Urinary bladder (tissue), 4 donors: ENCODE measurements at places on chromosomes 4 and X.

GRCh38 chr4:53649357-53649756 lies 58.1 kb upstream of the LNX1 start:
- DNase-seq: no peak

- DNase-seq: no peak
These were observed 39.5 kb downstream of the CD40LG start for GRCh38 chrX:136687457-136687856.

- no peak for DNase-seq
These were observed 453.1 kb downstream of the EPHA5 start for GRCh38 chr4:65217179-65217578.

DNA sequence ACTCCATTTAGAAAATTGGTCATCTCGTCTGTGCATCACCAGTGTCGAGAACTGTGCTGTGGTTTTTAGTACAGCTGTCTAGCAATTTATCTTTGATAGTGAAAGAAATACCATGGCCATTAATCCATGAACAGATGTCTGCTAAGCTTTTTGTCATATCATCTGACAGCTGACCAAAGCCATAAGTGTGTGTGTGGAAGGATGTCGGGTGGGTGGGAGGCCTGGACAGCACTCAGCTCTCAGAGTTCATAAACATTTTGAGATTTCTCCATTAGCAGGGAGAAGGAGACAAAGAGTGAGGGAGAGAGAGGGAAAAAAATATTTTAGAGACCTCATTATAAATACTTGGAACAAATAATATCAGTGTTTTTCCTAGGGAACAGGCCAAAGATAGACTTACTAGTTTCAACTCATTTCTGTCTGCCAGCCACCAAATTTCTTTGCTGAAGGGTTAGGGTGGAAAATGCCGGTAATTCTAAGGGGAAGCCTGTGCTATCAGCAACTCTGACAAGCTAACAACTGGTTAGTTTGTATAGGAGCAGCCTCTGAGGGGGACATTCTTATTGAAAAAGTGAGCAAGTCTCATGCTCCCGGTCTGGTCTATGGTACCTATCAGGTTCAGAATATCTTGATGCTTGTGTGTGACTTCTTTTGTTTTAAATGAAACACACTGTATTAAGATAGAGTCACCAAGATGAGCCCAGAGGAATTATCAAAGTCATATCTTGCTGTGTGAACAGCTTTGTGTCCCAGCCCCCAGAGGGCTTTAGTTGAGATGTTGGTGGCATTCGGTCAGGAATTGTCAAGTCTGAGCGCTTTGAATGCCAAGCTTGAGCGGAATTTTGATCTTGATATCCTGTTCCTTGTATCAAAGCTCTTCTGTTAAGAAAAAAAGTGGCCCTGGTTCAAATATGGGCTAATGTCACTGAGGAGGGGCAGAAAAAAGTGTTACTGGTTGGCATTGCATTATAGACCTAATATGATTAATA lies 41.9 kb upstream of the PDLIM3 start:
- DNase-seq: no peak
